NCI-H1105 (cell line): ENCODE measurements at places on chromosomes 2 and 18.

DNA sequence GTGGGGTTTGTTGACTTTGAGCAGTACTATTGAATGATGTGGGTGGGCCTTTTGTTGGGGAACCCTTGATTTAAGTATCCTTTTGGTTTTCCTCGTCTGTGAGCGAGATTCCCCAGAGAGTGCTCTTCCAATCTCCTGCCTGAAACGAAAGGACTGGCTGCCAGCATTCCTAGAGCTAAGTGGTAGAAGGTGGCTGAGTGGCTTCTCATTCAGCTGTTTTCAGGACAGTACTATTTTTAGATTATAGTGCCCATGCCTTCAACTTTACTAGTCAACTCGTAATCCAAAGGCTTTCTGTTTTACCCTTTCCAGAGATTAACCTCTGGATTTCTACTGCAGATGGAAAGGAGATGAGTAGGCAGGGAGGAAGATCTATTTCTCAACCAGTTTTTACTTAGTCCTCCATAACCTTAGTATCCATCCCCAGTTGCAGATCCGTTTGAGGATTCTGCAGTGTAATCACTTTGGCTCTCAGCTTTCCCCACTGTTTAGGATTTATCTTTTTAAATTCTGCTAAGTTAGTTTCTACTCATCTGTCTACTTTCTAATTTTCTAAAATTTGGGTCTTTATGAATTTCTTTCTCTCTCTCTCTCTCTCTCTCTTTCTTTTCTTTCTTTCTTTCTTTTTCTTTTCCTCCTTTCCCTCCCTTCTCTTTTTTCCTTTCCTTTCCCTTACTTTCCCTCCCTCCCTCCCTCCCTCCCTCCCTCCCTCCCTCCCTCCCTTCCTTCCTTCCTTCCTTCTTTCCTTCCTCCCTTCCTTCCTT lies 9.2 kb downstream of the SLC4A1AP start:
- no peak for DNase-seq

DNA sequence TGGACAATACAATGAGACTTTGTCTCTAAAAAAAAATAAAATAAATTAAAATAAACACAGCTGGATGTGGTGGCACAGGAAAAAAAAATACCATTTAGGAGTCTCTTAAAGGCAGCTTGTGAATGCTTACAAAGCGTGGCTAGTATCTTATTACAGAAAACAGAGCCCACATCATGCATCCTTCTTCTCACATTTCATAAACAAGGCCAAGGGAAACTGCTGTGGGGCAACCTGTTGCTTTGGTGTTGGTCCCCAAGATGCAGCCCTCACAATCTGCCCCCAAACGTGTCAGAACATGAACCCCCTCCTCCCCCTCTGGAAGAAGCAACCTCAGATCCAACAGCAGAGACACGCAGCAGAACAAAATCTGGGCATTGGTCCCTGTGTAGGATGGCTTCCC lies 2.6 kb downstream of the SLC14A1 start:
- no peak for DNase-seq

DNA sequence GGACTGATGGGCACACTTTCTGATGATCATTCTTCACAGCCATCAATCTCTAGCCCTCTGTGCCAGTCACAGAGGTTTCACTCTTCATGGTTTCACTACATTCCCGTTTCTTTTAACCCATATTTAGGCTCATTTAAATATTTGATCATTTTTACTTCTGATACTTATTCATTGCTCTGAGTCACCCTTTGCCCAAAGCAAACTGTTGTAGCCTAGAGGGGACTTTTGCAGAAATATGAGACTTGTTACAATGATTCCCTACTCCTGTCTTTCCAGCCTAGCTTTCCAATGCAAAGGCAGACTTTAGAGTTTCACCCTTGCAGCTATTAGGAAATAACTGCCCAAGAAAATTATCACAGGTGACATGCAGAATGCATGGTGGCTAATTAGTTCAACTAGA lies 444.2 kb downstream of the PTPRM start:
- no peak for DNase-seq

DNA sequence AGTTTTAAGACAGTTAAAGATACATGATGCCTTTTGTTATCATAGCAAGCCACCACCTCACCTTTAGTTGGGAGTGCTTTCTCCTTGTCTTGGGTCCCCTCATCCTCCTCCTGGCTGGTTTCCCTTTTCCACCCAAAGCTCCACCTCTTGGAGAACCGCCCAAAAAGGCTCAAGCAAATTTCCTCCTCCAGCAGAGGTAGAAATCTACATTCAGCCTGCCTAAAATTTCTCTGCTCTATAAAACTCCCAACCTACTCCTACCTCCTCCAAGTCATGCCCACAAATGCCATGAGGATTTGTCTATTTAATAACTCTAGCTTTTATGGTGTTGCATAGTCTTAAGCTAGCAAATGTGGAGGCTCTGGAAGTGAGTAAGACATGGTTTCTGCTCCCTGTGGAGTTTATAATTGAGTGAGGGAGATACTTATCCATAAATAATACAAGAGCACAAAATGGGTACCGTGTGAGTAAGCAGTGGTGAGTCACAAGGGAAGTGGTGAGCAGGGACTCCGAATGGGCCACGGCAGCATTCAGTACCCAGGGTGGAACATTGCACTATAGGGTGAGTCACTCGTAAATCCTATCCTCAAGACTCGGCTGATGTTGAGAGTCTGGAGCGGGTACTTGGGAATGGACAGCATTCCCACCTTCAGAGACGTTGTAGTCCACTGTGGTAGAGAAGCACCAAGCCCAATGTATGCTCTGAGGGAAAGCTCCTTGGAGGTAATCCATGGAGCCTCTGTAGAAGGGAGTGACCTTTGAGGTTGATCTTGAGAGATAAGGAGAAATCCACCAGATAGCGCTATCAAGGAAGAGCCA lies 146.3 kb downstream of the RTN4 start:
- no peak for DNase-seq

GRCh38 chr18:37539236-37539635 lies 26.4 kb downstream of the CELF4 start:
- DNase-seq: no peak

GRCh38 chr2:134372611-134373131 lies 118.8 kb downstream of the MGAT5 start:
- DNase-seq: no peak

- DNase-seq: no peak
These were observed 3.5 kb downstream of the RHOB start for GRCh38 chr2:20450201-20450999.

DNA sequence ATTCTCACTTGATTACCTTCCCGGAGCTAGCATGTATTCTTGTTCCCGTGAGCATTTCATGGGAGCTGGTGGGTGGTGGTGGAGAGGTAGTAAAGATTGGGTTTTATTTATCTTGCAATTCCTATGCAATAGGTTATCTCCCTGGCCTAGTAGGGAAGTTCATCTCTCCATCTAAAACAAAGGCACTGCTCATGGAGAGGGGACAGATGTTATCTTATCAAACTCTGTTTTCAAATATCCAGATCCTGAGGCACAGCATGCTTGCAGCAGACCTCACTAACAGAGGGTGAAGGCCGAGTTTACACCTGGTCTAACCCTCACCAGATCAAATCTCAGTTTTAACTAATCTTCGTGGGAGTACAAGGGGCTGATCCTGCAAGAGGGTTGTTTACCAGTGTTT lies 98.9 kb downstream of the CYRIA start:
- DNase-seq: no peak
